ENCODE measurements at places on chromosomes 7 and 10.

DNA sequence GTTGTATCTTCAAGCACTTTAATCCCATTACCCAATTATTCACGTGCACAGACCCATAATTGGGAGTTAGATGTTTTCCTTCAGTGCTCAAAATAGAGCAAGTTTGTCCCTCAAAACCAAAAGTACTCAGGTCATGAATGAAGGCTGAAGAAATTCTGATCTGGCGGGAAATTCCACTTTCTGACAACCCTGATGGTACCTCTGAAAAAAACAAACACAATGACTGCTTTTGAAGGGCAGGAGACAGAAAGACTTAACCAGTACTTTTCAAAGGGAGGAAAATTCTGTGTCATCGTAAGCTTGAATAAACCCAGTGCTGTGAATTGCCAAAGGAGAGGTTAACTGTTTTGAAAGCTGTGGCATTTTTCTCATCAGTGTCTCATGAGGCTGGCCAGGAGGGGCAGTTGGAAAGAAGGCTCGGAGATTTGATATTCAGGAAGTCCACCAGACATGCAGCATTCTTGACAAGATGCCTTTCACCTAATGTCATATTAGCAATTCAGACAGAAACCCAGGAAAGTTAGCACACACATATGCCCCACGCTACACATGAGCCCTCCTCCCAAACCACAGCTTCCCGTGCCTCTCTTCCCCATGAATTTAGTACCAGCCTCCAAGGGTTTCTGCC lies 347.0 kb downstream of the KCNMA1 start:
- DNase-seq: no peak

GRCh38 chr7:108517951-108518350 lies 8.0 kb downstream of the PNPLA8 start:
- no peak for DNase-seq

- DNase-seq: no peak
These were observed 54.5 kb downstream of the TSPAN15 start for GRCh38 chr10:69505636-69506318.

- no peak for DNase-seq
These were observed 141.9 kb downstream of the RPS24 start for GRCh38 chr10:78175444-78176015.

GRCh38 chr7:151010307-151011096 lies 13.8 kb downstream of the ATG9B start:
- DNase-seq: no peak

GRCh38 chr10:72316748-72317435 lies 37.8 kb downstream of the DNAJB12 start:
- no peak for DNase-seq

- no peak for DNase-seq
These were observed 59.9 kb downstream of the SLC16A9 start for GRCh38 chr10:59649606-59650346.

DNA sequence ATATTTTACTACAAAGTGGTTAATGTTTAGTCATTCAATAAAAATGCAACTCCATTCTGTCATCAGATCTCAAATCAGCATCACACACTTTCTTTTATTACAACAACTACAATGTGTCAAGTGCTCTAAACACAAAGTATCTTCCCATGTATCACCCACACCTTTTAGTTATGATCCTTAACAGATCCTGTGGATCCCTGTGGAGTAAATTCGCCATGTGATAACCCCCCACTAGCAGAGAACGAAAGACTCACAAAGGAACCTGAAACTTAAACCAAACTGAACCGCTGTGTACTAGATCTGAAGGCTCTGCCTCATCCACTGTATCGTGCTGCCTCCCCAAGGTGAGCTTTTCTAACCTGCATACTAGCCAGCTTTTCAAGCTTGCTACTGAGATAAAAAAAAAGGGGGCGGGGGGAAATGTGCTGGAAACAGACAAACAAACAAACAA lies 1.7 kb downstream of the DPY19L1 start:
- peak; percentile 8 for DNase-seq

GRCh38 chr7:152859781-152860191 lies 100.2 kb downstream of the ACTR3B start:
- no peak for DNase-seq

DNA sequence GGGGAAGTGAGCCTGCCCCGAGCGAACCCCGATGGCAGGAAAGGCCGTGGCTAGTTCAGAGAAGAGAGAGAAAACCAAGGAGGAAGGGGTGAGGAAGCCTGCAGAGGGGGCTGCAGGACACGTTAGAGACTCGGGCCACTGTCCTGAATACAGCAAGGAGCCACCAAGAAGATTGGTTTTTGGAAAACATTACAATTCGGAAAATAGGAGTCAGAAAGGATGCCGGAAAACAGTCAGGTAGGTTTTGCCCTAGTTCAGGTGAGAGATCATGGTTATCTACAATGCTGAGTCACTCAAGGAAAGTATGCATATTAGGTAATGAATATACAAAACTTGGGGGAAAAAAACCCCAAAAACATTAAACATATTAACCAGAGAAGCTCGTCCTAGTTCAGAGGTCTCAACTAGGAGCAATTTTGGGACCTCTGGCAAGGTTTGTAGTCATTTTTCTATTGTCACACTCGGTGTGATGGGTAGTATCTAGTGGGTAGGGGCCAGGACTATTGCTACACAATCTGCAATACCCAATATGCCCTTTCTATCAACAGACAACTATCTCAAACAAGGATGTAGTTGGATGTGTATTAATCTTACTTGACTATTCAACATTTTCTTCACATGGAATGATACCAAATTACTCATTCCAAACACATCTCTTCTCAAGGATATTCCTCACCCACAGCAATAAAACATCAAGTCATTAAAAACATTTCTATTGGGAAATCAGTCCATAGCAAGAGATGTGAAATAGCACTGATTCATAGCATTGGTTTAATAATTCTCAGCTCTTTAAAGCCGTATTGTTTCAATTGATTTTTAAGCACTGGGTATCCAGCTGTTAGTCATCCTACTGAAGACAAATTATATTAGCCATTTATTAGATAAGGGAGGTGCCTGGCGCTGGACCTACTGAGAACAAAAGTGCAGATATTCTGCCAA lies 74.4 kb upstream of the RSU1 start:
- peak; percentile 25 for DNase-seq

DNA sequence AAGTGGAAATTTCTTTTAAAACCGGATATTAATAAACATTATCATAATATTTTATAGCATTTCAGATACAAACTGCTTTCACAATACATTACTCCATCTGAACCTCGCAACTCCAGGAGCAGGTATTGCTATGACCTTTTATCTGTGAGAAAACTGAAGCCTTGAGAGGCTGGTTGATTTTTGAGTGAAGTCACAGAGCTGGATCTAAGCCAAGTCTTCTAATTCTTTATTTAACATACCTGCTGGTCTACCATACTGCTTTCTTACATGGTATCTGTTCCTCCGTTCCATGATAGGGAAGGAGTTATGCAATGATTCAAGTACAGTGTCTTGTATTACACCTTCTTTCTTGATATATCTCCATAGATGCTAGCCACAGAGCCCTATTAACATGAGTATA lies 37.4 kb upstream of the ITGB8 start:
- DNase-seq: no peak

DNA sequence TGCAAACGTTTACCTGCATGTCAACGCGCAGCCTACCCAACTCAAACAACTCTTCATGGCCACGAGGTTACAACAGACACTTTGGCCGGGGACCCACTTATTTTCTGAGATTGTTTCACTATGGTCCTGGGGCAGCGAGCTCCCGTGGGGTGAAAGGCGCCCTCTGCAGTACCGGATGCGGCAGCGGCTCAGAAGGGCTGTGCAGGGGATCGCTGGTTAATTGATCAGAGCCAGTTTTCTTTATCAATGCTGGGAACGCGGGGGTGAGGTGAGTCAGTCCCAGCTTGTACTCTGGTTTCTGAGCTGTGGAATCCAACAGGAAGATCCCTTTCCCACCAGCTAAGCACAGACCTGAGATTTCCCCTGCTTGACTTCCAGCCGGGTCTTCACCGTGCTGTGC lies 366.5 kb upstream of the KLF6 start:
- no peak for DNase-seq

GRCh38 chr10:132061465-132061864 lies 4.3 kb upstream of the JAKMIP3 start:
- DNase-seq: no peak

- DNase-seq: no peak
These were observed 210.3 kb downstream of the POM121L12 start for GRCh38 chr7:53245721-53246120.

- no peak for DNase-seq
These were observed 91.0 kb downstream of the ELMO1 start for GRCh38 chr7:37357637-37357996.

- DNase-seq: no peak
These were observed 57.4 kb downstream of the GFRA1 start for GRCh38 chr10:116215651-116216050.

- DNase-seq: no peak
These were observed 98.2 kb downstream of the KIAA1217 start for GRCh38 chr10:24307116-24307515.

DNA sequence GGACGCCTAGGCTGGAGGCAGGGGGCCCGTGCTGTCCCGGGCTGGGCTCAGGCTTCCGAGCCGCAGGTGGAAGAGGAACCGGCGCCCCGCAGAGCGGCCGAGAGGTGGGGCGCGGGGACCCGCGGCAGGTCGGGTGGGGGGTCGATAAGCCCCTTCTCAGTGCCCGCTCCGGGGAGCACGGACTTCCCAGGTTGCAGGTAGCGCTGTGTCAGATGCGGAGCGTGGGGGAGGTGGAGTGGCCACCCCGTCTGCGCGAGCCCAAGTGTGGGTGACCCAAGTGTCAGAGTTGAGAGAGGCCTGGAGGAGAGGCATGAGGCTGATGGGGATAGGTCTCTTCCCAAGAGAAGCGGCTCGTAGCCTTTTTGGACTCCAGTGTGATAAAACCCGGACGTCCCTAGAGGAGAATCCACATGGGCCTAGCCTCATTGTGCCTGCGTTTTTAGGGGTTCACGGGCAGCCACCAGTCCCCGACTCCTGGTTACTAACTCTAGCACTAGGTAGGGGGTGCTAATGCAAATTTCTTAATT lies 580 bp downstream of the EEPD1 start:
- DNase-seq: peak; percentile 22

GRCh38 chr10:132539894-132540293 lies 2.3 kb downstream of the INPP5A start:
- DNase-seq: no peak

DNA sequence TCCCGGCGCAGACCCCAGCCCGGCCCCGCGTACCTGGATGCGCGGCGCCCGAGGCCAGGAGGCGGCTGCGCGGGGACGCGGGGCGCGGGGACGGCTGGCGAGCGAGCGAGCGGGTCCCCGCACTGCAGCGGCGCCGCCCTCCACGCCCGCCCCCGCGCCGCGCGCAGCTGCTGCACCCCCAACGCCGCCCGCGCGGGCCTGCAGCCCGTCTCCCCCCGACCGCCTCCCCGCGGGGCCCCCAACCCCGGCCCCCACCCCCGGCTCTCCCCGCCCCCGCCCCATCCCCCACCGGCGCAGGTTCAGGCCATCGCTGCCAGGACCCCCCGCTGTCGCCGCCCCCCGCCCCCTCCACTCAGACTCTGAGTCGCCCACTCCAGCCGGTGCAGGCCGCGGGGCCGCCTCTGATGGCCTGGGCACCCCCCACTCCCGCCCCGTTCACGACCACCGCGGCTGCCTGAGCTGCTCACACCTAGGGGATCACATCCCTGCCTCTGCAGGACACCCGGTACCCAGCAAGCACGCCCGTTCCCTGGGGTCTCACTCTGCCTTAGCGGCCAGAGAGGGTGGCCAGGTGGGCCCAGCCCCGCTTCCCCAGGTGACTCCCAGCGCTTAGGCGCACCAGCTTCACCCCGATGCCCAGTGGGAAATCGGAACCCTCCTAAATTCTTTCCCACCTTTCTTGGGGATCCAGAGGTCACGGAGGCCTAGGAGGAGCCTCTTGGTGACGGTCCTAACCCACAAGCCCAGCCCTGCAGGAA lies 13.9 kb upstream of the DNAAF5 start:
- DNase-seq: no peak

GRCh38 chr10:109996225-109996624 lies 11.6 kb upstream of the ADD3 start:
- no peak for DNase-seq

DNA sequence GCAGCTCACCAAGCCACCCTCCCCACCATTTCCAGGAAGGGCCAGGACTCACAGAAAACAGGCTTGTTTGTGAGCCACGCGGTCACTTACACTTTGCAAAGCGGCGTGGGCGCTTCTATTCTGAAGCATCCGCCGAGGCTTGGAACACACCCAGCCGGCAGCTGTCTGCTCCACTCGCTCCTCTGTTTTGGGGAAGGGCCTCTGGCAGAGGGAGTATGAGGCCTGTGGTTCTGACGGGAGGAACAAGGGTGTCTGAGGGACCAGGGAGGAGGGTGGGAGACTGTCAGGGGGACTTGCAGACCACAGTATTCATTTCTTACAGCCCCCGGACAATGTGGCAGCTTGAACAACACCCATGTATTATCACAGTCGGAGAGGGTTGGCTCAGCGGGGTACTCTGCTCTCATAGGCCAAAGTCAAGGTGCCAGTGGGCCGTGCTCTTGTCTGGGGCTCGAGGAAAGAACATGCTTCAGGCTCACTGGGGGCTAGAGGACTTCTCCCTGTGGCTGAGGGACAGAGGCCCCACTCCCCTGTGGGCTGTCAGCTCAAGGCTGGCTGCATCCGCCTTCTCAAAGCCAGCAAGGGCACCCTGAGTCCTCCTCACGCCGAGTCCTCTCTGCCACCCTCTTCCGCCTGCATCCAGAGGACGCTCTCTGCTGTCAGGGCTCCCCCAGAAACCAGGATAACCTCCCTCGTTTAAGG lies 60.4 kb upstream of the FAM20C start:
- DNase-seq: no peak

DNA sequence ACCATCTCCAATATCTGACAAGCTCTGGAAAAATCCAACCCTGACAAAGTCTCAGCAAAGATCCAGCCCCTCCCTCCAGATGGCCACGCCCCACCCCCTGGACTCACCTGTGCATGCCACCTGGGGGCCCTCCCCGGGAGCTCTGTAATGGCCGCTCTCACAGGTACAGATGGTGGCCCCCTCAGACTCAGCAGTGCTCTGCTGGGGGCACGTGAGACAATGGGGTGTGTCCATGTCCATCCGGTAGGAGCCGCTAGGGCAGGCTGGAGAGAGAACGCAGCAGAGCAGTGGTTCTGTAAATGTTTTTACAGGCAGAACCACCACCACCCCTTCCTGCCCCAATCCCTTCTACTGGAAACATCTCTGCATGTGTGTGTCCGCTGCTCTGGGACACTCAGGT lies 9.5 kb downstream of the EPHA1 start:
- no peak for DNase-seq

DNA sequence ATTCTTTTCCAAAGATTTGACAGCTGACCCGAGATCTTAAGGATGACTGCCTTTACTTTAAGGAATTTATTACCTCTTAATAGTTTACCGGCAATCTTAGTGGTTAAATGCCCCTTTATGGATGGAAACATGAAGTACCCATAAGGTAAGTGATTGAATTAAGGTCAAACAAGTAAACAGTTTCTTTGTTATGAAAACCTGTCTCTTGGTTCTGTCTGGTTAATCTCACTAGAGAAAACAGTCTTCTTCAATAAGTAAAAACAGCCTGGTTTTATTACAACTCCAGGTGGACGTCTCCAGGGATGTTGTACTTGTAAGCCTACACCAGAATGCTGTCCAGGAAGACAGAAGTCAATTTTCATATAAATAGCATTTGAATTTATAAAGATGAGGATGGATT lies 161.8 kb upstream of the MTPN start:
- no peak for DNase-seq

GRCh38 chr10:100569687-100570481 lies 34.1 kb downstream of the HIF1AN start:
- DNase-seq: no peak

- DNase-seq: no peak
These were observed 101.2 kb upstream of the SEC61G start for GRCh38 chr7:54860003-54860775.
